Common myeloid progenitor, CD34-positive (primary cell): ENCODE measurements at places on chromosomes 7 and 10.

DNA sequence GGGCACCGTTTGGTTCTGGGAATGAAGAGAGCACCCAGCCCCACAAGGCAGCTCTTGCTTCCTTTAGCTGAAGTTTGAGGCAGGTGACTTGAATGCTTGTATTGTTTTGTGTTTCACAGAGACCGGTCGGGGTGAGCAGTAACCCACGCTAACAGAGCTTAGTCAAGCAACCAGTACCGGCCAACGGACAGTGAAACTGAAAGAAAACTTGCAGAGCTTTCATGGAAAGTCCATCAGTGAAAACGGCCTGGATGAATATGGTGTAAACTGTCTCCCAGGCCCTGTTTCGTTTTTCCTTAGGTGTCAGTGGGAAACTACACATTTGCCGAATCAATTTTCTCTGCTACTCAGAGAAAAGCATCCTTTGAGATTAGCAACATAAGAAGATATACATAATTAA lies 101.1 kb downstream of the LYZL1 start:
- no peak for DNase-seq

GRCh38 chr7:112437072-112437471 lies 13.2 kb upstream of the IFRD1 start:
- no peak for DNase-seq

DNA sequence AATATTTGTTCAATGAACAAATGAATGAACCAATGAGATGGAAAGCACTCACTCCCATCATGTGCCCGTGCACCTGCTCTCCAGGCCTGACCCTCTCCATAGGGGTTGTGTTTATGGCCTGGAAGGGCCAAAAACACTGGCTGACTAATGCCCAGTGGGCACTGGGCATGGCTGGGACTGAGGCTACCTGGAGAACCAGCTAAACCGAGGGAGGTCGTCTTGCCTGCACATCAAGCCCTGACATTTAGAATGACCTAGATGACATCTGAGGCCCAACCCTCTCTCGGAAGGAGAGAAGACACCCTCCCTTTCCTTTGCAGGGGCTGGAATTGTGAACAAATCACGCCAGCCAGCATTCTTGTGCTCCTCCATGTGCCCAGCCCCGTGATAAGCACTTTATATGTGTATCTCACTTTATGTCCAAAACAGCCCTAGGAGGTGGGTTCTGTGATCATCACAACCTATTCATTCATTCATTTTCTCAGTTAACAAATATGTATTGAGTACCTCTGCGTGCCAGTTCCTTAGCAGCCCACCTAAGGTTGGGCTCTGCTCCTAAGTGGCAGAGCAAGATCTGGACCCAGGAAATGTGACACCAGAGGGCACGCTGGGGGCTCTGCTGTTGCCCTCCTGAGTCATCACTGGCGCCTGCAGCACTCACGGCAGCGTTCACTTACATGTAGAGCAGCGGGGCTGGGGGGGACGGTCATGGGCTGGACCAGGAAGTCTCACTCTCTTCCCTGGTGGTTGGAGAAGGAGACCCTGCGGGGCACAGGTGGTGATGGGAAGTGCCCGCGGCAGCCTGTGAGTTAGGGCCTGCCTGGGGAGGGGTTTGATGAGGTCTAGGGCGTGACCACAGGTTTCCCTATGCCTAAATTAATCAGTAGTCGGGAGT lies 52.0 kb downstream of the TSPAN15 start:
- DNase-seq = no peak

GRCh38 chr7:29372351-29373090 lies 177.9 kb downstream of the CHN2 start:
- DNase-seq = peak; percentile 20

- no peak for DNase-seq
Measured at GRCh38 chr10:15420858-15421257, 49.8 kb upstream of the FAM171A1 start.
